ENCODE measurements at places on chromosomes 3 and 15.

GRCh38 chr3:26932752-26933151 lies 310.2 kb downstream of the LRRC3B start:
- no peak for DNase-seq

DNA sequence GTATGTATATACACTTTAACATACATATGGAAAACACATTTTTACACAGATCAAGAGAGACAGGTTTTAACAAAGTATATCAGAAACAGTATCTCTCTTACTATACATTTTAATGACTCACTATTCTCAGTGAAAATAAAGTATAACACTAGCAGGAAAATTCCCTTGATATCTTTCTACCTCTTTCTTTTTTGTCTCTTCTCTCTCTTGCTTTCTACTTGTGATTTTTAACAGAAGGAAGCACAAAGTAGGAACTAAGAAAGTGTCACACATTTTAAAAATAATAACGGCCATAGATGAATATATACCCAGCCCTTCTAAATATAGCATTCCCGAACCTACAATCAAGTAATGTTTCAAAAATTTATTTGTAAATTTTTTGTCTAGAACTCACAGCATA lies 4.8 kb downstream of the DENND4A start:
- no peak for DNase-seq

DNA sequence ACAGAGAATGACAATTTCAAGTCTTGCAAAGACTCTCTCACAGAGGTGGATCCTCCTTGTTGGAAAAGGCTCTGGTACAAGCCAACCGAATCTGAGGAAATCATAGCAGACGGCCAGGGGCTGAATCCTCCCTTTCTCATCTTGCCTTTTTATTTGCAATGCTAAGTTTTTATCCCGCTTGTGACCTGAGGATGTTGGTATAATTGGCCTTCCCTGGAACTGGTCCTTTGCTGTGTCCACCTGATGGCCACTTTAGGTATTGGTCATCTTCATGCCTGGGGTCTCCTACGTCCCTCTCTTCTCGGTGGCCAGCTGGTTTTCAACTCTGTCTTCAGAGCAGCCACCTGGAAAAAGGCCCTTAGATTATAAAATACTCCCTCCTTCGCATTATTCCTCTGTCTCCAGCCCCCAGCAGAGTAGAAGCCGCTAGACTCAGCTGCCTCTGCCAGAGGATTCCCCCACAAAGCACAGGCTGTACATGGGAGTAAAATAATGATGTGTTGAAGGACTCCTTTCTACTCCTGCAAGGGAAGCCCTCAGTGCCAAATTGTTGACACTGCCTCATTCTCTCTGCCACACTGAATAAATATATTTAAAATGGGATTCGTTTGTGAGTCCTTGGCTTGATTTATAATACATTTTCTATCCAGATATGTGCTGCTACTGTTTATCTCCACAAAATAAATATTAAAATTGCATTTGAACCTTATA lies 208.9 kb upstream of the CFAP20DC start:
- DNase-seq = no peak

DNA sequence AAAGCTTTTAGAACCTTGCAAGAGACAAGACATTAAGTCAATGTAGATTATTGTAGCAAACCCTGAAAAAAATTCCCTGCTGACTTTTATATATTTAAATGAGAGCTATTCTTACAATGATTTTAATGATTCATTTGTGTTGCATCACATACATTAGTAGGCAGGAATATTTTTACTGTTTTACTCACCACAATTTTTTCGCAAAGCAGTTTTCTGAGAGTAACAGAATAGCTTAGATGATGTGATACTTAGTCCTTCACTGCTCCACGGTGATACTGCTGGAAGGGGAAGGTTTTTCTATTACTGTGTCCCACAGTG lies 43.9 kb upstream of the CLRN1 start:
- DNase-seq = no peak

- DNase-seq = no peak
Measured at GRCh38 chr15:43534897-43535296, 17.5 kb downstream of the MAP1A start.
